ENCODE measurements at places on chromosomes 7 and 10.

DNA sequence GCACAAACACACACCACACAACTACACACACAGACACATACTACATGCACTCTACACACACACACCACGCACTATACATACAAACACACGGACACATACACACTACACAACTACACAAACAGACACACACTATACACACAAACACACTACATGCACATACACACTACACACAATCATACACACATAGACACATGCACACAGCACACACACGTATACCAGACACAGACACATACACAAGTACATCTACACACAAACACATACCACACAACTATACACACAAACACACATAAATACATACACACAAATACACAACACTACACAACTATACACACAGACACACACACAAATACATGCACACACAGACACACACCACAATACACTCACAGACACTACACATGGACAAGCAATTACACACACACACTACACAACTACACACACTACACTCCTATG lies 4.6 kb downstream of the GPR15LG start:
- no peak for DNase-seq

DNA sequence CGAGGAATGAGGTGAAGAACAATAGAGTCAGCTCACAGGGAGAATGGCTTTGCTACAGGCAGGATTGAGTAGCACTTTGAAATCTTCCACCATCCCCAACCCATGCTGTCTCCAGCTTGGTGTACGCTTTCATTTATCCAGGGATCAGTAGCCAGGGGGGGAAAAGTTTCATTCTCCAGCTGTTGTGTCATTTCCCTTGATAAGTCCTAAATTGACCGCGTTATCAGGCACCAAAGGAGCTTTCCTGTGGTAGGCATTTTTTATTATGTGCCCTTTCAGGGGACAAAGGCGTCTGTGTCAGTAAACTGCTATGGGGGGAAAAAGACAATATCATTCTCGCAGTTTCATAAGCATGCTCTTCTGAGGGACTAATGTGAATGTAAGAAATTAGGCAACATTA lies 106.6 kb upstream of the YAE1 start:
- no peak for DNase-seq

GRCh38 chr7:148915211-148915610 lies 31.1 kb upstream of the EZH2 start:
- no peak for DNase-seq

GRCh38 chr10:106655636-106656035 lies 508.9 kb downstream of the SORCS1 start:
- DNase-seq = no peak

DNA sequence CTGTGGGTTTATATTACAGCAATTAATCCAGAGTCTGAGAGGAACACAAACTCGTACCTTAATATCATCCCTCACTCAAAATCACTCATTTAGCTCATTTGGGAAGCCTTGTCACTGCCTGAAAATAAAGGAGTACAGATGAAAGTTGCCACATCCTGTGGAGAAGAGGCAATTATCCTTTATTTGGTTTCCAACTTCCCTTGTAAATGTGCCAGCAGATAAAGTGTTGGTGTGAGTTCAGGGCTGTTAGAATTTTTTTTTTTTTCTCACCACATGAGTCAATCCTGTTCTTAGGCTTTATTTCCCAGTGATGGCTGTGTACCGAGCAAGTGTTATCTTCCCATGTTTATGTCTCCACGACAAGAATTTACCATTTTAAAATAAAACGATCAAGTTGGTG lies 99.0 kb upstream of the SMIM30 start:
- DNase-seq = no peak

DNA sequence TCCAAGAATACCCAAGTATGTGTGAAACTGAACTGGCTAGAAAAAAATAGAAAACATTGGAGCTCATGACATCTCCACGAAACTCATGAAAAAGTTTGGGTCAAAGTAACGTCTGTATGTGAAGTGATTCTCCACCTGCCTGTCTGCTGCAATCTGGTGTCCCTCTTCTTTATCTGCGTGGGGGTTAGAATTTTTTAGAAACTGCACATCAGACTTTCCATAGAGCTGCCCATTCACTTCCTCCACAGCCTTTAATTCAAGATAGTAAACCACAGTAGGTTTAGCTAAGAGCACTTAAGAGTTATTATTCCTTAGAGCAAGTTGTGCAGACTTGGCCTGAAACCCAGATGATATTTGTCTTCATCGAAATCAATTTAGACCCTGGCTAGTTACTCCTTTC lies 55.3 kb downstream of the SCIN start:
- DNase-seq = no peak

- DNase-seq = peak; percentile 60
These were observed 25.8 kb downstream of the TES start for GRCh38 chr7:116236020-116236630.

DNA sequence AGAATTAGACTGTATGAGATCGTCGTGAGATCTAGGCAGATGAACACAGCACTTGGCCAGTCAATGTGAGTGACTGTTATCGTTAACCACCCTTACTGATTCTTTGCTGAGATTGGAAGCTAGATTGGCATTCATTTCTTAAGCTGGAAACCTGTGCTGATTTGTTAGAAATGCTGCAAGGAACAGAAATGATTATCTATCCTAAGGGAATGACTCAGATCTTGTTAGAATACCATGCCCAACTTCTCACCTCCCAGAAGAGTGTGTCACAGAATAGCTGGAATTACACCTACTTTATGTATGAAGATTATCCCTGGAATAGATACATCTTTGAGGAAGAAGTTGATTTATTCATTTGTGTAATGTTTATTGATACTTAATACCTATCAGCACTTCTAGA lies 275.2 kb downstream of the AUTS2 start:
- DNase-seq = no peak

DNA sequence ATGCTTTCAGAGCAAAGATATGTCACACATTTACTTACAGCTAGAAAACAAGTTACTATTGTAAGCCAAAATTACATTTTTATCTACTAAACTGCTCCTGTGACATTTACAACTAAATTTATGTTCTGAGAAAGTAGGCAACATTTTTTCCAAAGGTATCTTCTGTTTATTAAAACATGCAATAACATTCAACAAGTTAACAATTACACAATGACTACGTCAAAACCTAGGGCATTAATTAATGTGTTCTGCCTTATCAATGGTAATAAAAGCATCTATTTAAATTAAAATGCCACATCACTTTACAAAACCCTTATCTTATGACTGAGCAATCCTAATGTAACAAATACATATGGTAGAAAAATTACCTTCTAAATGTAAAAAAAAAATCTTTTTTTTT lies 14.9 kb downstream of the ASZ1 start:
- DNase-seq = no peak

GRCh38 chr7:104929921-104930320 lies 84.1 kb upstream of the KMT2E start:
- DNase-seq = no peak

DNA sequence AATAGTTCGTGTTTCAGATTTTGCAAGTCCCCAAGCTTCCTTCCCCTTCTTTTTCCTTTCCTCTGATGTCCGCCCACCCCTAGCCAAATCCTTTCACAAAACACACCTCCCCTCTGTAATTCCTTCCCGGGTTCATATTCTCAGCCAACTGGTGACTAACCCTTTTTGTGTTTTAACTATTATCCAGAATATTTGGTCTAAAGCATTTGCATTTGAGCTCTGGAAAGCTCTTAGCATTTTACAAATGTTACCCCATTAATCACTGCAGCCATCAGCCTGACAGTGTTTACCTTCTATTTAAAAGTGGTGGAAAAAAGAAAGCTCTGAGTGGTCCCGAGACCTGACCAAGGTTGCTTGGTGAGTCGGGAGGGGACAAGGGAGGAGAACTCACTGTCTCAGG lies 139.0 kb downstream of the CREB5 start:
- DNase-seq = no peak

DNA sequence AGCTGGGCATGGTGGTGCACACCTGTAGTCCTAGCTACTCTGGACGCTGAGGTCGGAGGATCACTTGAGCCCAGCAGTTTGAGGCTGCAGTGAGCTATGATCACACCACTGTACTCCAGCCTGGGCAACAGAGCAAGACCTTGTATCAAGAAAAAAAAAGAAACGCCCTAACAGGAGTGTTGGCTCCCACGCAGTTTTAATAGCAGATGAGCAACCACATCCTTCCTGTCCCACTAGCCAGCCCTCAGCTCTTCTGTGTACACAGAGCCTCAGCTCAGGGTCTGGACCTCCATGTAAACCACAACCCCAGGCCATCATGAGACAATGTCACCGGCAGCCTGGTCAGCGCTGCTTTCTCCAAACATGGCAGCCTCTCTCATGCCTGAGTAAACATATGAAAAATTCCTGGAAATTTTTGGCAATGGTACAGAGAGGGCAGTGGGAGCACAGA lies 108.2 kb downstream of the PIP4K2A start:
- DNase-seq = no peak

DNA sequence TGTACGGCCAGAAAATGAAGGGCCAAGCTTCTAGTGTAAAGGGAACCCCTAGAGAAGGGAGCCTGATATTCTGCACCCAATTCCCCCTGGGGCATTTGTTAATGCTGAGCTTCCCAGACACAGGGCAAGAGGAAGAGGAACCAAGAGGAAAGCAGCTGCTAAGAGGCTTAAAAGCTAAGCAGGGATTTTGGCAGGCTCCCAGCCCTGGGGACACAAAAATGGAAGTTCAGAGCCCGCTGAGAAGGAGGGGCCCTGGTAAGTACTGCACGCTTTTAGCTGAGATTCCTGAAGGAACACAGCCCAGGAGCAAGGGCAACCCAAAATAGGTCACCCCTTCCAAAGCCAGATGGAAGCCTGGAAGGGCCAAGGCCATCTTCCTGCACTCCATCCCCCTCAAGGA lies 387.3 kb upstream of the MGMT start:
- DNase-seq = no peak

- no peak for DNase-seq
These were observed 410.4 kb upstream of the FOXK1 start for GRCh38 chr7:4271716-4272015.

GRCh38 chr7:1419310-1419634 lies 40.0 kb downstream of the MICALL2 start:
- no peak for DNase-seq

GRCh38 chr10:105674448-105674847 lies 1033.4 kb downstream of the SORCS3 start:
- no peak for DNase-seq

DNA sequence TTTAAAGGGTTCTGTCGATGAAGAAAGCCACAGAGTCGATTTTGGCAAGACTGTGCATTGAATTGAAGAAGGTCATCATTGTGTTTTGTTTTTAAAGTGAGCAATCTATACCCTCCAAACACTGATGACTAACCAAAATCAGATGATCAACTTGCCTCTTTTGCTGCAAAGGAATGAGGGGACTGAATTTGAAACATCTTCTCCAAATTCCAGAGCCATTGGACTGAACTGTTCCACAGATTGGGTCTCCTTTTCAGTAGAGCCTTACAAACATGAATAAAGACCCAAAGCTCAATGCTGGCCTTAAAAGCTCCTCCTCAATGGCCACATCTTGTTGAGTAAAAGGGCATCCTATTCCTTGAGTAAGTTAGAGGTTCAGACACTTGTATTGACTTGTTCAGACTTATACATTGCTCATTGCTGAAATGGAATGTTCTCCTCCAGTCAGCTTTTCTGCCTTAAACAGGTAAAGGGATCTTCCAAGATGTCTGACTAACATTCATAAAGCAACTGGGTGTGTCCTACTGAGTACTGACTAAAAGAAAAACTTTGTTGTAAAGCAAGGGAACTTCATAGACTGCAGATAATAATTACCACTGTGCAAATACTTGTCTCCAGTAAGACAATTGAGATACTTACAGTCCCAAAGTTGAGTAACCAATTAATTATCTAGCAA lies 630.6 kb downstream of the KCNMA1 start:
- DNase-seq = no peak

DNA sequence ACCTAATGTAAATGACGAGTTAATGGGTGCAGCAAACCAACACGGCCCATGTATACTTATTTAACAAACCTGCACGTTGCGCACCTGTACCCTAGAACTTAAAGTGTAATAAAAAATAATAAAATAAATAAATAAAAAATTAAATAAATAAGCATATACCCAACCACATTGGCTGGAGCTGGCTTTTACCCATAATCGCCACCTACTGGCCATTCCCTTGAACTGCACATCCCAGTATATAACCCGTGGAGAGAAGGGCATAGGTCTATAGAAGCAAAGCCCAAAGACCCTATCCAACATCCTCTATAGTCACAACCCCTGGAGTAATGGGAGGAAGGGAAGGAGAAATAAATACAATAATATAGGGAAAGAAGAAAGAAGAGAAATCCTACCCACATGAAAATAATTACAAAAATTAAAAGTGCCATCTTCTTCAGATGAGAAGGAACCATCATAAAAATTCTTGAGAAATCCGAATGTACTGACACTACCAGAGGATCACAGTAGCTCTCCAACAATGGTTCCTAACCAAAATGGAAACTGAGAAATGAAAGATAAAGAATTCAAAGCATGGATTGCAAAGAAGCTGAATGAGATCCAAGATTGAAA lies 65.6 kb downstream of the TWIST1 start:
- DNase-seq = no peak

DNA sequence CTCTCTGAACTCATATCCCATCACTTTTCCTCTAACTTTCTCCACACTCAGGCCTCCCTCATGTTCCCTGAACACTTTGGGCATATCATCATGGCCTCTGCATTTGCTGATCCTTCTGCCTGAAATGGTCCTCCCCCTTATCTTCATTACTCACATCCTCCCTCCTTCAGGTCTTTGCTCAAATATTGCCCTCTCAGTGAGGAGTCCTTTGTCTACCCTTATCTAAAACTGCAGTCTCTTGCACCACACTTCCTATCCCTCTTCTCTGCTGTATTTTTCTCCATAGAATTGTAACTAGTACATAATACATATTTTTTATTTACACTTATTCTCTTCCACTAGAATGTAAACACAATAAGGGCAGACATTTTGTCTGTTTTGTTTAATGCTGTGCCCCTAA lies 41.7 kb downstream of the DNAJC1 start:
- no peak for DNase-seq

DNA sequence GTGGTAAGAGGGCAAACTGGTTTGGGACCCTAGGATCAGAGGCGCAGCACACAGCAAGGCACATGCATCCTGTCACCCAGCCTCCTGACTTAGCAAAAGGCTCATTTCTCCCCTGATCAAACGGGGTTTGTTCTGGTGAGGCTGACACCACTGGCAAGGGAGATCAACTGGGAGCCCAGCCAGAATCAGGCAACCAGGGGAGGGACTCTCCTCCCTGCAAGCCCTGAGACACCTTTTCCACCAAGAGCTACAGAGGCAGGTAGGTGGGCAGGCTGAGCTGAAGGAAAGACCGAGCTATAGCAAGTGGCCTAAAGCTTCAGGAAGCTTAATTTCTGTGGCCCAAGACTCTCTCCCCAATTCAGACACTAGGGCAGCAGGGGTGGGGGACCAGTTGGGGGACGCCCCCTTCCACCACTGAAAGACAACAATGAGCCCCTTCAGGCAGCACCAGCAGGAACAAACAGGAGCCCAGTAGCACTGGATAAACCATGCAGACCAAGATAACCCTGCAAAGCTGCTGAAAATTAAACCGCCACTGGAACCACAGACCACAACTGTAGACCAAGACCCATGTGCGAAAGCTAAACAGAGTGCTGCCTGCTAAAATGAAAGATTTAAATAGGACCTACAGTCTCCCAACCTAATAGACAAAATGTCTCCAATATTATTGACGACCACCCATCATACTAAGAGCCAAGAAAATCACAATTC lies 27.1 kb upstream of the SAR1A start:
- no peak for DNase-seq

GRCh38 chr7:152443586-152443985 lies 7.8 kb upstream of the KMT2C start:
- DNase-seq = no peak

All from skin of body (tissue), 3 donors.